T-helper 9 cell (primary cell): ENCODE measurements at places on chromosomes 4 and X.

DNA sequence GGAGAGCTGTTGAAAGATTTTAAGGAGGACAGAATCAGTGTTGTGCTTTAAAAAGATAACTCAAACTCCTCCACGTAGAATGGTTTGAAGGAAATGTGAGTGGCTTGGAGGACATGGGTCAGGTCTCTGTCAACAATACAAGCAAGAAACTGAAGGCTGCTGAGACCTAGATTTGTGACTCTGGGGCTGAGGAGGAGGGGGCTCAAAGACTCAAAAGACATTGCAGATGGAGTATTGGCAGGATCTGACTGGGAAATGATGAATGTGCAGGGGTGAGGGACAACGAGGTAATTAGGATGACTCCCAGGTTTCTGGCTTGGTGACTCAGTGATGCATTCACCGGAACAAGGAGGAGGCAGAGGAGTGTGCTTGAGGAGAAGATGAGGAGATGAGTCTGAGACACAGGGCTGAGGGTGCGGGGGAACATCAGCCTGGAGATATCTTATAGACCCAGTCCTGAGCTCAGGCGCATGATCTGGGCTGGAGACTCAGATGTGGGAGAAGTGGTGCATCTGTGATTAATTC, 3.3 kb upstream of the RPS4X start:
- DNase-seq: no peak

- no peak for DNase-seq
Observed at GRCh38 chr4:99490286-99490685, 20.5 kb upstream of the C4orf17 start.

DNA sequence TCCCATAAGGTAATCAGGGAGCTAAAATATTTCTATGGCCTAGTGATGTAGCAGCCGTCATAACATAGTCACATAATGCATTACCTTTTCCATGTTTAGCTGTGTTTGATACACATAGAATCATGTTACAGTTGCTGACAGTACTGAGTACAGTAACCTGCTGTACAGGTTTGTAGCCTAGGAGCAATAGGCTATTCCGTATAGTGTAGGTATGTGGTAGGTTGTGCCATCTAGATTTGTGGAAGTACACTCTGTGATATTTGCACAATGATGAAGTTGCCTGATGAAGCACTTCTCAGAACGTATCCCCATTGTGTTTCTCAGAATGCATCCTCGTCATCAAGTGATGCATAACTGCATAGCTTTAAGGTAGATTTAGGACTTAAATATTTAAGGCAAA, 495.6 kb upstream of the ZFP42 start:
- no peak for DNase-seq

DNA sequence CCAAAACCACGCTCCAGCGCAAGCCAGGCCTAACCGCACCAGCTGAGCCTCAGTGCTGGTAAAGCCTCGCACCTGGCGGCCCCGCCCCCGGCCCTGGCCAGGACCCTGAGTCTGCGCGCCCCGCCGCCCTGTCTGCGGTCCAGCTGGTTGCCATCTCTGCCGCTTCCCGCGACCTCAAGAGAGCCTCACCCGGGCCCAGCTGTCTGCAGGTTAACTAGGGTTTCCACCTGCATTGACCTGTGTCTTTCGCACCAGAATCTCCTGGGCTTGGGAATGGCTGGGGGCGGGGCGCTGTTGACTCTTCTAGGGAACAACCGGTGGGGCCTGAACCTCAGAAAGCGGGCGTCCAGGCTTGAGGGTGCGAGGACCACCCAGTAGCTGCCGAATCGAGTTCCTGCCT, 207.7 kb upstream of the PRPS2 start:
- no peak for DNase-seq

GRCh38 chr4:8283631-8284121, 14.1 kb downstream of the HTRA3 start:
- no peak for DNase-seq
